ENCODE measurements at places on chromosomes 4 and X.

- DNase-seq = no peak
Observed at GRCh38 chr4:180486342-180486741, 1756.9 kb upstream of the TENM3 start.

DNA sequence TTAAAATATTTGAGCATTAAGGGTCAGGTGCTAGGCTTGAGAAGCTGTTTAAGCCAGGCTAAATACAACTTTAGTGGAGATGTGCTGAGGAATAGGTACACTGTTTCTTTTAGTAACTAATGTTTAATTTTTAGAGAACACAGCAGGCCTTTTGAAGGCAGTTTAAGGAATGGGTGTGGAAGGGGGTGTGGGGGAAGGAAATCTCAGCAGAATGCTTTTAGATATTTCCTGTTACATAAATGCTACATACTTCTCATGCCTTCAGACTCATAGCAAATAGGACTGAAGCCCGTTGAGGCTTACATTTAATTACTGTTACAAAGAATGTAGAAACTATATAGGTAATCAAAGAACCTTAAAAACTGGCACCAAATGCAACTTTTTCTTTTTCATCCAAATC, 66.3 kb downstream of the WWC2 start:
- DNase-seq = no peak

- DNase-seq = no peak
Observed at GRCh38 chrX:72604705-72605104, 32.1 kb upstream of the HDAC8 start.

- DNase-seq = no peak
Observed at GRCh38 chr4:107655289-107655688, 64.7 kb downstream of the PAPSS1 start.

- no peak for DNase-seq
Observed at GRCh38 chr4:65737672-65738071, 67.4 kb upstream of the EPHA5 start.

DNA sequence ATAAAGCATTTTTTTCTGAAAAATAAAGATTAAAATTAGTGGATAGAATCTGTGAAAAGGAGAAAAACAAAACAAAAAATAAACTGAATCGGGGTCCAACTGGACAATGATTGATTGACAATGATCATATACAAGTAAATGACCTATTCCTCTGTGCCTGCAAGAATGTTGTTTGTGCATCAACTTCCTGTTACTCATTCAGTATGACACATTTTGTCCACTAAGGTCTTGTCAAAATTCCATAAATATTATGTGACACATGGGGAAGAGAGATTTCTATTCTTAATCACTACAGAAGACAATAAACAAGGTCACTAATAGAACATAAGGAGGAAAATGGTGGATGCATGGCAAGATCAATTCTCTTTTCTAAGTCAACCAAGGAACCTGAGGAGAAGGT, 54.9 kb downstream of the F8 start:
- DNase-seq = no peak

DNA sequence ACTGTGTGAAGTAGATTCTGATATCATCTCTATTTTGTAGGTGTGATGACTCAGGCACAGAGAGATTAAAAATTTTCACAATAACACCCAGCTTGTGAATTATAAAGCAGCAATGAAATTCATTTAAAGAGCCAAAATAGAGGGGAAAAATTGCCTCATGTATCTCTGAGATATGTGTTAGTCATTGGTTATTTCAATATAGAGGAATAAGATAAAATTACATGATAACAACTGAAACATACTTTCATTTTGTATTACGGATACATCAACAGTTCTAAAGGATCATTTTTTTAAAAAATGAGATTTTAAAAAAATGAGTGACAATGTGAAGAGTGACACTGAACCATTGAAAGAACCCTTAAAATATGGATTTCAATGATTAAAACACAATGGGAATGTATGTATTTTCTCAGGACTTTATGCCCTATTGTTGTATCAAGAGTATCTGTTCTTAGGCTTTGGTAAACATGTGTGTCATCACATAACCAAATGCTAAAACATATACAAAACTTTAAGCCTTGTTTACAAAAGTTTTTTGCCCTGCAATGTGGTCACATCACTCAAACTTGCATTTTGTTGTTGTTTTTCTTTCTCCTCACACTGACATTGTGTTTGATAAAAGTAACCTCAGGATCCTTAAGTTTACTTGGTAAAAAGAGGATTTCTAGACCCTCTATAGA, 221.3 kb downstream of the ANTXR2 start:
- no peak for DNase-seq

DNA sequence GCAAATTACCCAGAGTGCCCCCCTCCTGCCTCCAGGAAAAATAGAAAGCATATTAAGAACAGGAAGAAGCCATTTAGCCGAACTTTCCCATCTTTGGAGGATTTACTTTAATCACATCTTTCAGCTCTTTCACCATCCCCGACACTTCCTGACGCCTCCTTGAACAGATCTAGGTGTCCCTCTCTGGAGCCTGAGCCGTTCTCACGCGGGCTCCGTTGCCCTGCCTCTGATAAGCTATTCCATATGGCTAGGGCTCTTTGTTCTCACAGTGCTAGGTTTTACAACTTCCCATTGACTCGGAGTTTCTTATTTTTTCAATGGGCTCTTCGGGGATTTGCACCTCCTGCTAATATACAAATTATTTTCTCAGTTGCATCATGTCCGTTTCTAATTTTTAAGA, 82.1 kb upstream of the GPC4 start:
- DNase-seq = no peak

- DNase-seq = no peak
Observed at GRCh38 chrX:48600226-48600625, 2.9 kb downstream of the WDR13 start.

GRCh38 chrX:152072236-152072635, 66.1 kb downstream of the MAGEA10 start:
- DNase-seq = peak; percentile 30

DNA sequence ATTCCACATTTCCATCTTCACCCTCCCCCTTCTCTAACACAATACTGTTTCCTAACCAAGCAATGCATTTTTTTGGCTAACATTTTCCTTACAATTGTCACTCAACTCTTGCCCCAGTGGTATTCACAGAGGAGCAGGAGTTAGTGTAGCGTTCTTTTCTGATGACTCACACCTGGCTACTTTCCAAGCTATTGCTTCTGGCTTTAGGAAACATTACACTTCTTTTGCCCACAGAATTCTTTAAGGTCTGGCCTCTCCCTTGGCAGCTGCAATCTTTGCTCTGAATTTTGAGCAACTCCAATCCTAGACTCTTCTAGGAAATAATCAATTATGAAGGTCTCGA, 27.5 kb upstream of the PDGFC start:
- DNase-seq = peak; percentile 85

GRCh38 chrX:5756616-5757015, 472.1 kb downstream of the NLGN4X start:
- no peak for DNase-seq

- DNase-seq = no peak
Observed at GRCh38 chr4:138976526-138976925, 39.1 kb upstream of the NOCT start.

DNA sequence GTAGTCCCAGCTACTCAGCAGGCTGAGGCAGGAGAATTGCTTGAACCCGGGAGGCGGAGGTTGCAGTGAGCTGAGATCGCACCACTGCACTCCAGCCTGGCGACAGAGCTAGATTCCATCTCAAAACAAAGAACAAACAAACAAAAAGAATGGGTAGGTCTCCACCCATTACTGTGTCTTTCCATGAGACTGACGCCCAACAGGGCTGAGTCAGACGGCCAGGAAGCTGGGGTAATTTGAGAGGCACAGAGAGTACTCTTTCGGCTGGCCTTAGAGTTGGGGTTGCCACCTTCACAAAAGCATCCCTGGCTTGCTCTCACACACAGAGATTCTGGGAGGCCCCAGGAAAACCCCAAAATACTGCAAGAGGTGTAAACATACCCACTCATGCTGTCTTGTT, 72.0 kb upstream of the DHRSX start:
- no peak for DNase-seq

GRCh38 chr4:96354036-96354712, 514.3 kb downstream of the PDHA2 start:
- no peak for DNase-seq

DNA sequence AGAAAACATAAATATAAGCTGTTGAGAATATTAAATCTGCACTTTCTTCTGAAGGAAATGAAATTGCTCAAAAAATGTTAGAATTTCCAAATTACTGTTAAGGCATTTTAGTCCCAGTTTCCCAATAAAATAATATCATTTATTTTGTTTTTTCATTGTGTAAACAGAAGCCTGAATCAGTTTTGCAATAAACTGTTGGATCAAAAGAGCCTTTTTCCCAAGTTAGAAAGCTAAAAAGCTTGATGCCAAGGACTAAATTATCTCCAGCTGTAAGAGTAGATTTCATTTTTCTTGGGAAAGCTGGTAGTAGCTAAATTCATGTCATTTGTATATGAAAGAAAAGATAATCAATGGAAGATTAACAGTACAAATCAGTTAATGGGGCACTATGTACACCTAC, 95.8 kb downstream of the RNF150 start:
- no peak for DNase-seq

DNA sequence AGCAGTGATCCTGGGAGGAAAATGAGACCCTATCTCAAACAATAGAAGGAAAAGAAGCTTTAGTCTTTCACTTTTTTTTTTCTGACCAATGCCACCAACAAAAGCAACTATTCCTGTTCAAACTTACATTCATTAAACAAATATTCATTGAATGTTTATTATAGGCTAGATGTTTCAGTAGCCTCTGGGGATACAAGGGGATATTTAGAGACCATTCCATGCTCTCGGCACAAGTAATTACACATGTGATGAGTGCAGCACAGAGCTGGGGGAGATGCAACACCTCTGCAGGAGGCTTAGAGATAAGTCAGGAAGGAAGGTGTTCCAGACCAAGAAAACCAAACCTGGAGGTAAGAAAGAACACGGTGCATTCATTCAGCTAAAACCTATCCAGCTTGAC, 68.3 kb downstream of the PALLD start:
- DNase-seq = no peak

- DNase-seq = no peak
Observed at GRCh38 chrX:48492293-48492910, 16.4 kb upstream of the PORCN start.

DNA sequence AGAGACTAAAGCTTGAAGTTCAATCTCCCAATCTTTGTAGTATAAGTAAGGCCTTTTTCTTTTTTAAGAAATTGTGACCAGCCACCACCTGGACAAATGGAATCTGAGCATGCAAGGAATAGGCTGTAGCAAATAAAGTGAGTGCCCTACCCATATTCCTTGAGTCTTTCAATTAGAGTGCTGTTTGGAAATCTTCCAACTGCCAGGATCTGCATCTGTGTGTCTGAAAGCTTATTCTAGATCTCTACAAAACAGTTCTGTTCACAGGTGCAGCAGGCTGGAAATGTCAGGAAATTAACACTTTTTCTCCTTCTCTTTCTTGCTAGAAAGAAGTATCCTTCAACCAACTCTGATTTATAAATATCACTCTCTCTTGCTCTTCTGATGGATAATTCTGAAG, 76.7 kb upstream of the NDST3 start:
- DNase-seq = no peak

GRCh38 chr4:5128569-5128968, 77.3 kb downstream of the STK32B start:
- DNase-seq = peak; percentile 60

GRCh38 chr4:87209696-87210095, 10.7 kb downstream of the KLHL8 start:
- peak; percentile 29 for DNase-seq

DNA sequence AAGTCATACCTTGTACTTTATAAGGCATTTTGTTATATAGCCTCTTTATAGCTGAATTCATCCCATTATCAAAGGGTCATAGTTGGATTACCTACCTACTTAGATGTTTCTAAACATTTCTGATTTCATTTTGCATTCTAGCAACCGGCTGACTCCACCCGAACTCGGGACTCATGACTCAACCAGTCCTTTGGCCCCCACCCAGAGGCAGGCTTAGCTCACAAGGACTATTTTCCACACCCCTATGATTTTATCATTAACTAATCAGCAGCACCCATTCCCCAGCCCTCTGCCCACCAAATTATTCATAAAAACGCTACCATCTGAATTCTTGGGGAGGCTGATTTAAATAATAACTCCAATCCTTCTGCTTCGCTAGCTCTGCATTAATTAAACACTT, 79.9 kb upstream of the EGFL6 start:
- DNase-seq = peak; percentile 57

- DNase-seq = no peak
Observed at GRCh38 chr4:76298227-76298626, 8.3 kb upstream of the STBD1 start.

DNA sequence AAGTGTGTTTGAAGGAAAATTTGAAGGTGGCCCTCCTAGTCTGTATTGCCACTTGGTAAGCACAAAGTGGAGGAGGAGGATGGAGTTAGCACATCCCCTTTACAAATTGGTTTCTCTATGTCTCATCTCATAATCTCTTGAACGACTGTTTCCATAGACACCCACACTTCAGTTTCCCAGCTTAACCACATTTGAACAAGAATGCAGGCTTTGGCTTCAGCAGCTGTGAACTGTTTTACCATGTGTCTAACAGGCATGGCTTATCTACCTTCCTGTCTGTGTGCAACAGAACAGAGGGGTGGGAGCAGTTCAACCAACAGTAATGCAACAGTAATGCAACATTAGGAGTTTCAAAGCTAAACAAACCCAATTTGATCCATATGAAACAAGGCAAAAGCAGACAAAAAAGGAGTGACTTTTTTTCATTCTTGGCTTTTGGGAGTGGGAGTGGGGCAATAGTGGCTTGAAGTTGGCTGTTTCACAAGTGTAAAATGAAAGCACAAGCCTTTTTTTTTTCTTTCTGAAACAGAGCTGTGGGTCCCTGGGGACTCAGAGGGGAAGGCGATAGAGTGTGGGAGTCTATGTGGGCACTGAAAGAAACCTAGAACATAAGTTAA, 108.0 kb downstream of the ITM2A start:
- no peak for DNase-seq

DNA sequence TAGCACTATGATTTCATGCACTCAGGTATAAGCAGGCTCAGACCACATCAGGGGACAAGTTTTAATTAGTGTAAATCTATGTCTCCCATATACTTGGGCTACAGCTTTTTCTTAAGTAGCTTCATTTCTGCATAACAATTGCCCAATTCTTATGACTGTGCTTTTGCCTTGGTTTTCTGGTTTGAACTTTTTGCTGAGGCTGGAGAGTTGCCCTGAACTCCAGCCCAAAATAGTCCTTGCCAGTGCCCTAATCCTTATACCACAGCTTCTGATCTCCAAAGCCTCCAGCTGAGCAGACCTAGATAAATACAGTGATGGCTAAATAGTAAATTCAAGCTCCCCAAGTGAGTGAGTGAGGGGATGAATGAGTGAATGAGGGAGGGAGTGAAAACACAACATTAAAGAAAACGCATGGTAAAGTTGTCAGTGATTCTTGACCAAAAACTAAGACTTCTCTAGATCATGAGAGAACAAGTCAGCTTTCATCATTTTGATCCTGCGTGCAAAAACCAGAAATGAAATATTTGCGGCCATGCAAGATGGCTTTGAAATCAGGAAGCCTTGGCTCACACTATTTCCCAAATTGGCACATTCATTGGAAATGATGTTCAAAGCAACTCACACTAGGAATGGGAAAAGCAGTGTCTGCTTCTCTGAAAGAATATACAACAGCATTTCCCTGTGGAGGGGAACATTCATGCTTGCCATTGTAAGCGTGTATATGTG, 437.1 kb upstream of the CTSO start:
- no peak for DNase-seq
